ENCODE measurements at places on chromosomes 12 and 14.

GRCh38 chr12:4444031-4444430 lies 1.6 kb downstream of the FGF6 start:
- DNase-seq = no peak

- no peak for DNase-seq
These were observed 24.1 kb downstream of the NUP37 start for GRCh38 chr12:102095677-102096263.

DNA sequence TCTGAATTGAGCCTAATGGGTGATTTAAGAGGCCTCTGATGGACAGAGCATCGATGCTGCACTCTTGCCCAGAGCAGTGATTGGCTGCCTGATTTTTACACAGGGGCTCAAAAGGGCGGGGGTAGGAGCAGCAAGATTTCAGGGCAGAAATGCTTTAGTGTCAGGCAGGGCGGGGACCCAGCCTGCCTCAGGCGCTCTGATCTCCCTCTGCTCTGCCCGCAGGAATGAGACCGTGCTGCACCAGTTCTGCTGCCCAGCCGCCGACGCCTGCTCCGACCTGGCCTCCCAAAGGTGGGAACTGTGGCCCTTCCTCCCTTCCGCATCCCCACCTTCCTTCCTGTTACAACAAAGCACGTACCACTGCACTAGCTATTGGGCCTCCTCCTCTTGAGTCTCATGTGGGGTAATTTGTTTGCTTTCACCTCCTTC lies 32.4 kb downstream of the IQSEC3 start:
- DNase-seq = no peak

- no peak for DNase-seq
These were observed 48.7 kb upstream of the ATF1 start for GRCh38 chr12:50715174-50715573.

- DNase-seq = no peak
These were observed 301.8 kb downstream of the AEBP2 start for GRCh38 chr12:19741132-19741489.

- no peak for DNase-seq
These were observed 60.6 kb downstream of the PIWIL1 start for GRCh38 chr12:130398100-130398848.

GRCh38 chr12:1838205-1838993 lies 18.0 kb downstream of the LRTM2 start:
- DNase-seq = no peak

DNA sequence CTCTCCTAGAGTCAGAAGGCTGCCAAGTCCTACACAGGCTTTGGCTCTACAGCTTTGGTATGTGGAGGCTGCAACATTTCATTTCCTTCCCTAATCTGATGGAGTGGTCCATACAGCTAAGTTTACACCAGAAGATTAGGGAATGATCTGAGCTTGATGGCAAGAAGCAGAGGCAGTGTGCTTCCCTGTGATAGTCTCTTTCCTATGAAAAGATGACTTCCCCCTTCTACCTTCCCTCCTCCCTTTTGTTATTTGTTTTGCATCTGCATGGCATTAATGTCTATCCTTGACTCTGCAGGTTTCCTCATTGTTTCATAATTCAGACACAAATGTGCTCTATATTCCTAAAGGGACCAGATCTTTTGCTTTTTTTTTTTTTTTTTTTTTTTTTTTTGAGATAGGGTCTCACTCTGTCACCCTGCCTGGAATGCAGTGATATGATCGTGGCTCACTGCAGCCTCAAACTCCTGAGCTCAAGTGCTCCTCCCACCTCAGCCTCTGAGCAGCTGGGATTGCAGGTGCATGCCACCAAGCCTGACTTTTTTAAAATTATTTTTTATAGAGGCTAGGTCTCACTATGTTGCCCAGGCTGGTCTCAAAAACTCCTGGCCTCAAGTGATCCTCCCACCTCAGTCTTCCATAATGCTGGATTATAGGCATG lies 76.3 kb downstream of the GRIP1 start:
- no peak for DNase-seq

- peak; percentile 71 for DNase-seq
These were observed at the start of gene ITGA7 for GRCh38 chr12:55707841-55708694. Gene ITGA7 (minus strand): TSS chr12:55707904. CDS start chr12:55707682, 222 bp downstream.

DNA sequence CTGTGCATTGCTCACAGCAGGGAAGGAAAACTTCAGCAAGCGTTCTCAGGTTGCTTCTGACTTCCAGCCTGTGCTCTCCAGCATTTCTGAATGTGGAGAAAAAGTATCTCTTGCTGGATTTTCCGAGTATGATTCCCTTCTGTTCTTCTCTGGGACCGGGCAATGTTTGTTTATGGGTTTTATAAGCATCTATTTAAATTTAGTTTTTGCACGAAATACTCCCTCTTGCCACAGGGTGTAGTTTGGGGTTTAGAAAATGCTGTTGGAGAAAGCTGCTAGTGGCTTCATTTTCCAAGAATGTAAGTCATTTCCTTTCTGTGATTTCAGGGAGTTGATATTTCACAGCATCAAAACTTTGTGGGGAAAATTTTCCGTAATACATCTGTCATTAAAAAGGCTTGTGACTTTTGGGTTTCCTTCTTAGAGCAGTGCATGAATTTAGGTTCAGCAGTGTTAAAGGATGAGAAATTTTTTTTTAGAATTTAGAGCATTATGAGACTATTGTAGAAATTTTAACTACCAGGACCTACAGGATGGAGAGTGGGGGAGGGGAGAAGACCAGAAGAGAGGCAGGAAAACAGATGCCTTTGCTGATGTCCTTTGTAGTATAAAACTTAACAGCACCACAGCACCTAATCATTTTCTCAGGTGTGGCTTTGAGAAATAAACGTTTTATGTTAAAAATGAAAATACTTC lies 1.5 kb downstream of the FRMD6 start:
- no peak for DNase-seq

DNA sequence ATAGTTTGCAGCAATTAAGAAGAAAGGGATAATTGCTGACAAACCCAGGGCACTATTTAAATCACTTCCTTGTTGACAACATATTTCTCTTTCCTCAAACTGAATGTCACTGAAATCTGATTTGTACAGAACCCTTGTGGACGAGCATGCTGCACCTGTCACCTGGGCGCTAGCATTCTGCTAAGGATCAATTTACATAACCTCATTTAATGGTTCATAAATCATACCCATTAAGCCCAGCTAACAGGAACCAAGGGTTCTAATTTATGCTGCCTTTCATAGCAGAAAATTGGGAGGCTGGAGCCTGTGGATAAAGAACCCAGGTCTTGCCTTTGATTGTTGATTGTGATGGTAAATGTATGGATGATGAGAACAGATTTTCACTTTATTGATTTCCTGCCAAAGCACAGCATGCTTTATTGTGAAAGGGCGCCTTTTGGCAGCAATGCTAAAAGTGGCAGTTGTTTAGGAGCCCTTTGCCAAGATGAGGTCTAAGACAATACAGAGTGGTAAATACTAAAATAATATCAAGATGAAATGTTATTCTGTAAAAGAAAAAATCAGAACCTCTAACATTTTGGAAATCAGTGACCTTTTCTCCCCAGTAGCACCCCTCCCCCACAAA lies 95.4 kb downstream of the NKX2-1 start:
- no peak for DNase-seq

- no peak for DNase-seq
These were observed 133.8 kb upstream of the NUDT4 start for GRCh38 chr12:93243689-93244513.

DNA sequence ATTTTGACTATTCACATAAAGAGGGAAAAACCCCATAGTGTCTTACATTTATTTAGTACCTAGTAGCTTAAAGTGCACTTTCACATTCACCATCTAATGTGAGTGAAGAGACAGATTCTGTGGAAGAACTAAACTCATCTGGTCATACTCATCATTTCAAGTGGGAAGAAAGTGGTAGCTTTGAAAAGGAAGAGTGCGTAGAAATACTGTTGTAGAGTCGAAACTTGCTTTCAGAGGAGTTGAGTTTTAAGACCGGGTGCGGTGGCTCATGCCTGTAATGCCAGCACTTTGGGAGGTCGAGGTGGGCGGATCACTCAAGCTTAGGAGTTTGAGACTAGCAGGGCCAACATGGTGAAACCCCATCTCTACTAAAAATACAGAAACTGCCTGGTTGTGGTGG lies 222.2 kb downstream of the ERC1 start:
- DNase-seq = no peak

DNA sequence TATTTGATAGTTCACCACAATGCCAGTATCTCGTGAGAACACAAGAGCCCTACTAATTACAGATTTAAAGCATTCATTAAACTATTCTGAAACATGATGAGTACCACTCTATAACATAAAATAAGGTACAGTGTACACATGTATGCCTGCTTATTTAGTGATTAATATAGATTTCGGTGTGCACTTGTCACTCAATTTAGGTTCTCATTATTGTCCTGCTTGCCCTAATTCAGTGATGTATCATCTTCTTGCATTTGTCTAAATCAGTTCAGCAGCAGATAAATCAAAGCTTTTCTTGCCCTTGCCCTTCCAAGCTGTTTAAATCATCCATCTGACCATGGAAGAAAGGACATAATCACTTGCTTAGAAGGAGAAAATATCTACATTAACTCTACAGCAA lies 359.7 kb downstream of the GXYLT1 start:
- no peak for DNase-seq

DNA sequence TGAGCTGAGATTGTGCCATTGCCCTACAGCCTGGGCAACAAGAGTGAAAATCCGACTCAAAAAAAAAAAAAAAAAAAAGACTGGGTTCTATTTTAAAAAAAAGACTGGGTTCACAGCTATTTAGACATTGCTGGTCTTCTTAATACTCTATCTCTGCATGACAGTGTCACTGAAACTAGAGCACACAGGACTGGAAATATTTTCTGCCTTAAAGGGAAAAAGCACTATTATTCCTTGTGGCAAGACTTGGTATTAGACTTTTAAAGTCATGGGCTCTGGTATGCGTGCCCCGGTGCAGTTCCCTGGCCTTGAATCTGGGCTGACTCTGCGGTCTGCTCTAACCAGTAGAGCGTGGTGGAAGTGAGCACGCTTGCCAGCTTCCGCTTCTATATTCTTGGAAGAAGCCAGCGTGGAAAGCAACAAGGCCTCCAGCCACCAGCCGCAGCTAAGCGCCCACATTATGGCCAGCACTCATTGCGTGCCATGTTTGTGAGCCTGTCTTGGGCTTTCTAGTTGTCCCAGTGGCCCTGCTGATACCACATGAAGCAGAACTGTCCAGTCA lies 31.3 kb downstream of the PRKAB1 start:
- no peak for DNase-seq

DNA sequence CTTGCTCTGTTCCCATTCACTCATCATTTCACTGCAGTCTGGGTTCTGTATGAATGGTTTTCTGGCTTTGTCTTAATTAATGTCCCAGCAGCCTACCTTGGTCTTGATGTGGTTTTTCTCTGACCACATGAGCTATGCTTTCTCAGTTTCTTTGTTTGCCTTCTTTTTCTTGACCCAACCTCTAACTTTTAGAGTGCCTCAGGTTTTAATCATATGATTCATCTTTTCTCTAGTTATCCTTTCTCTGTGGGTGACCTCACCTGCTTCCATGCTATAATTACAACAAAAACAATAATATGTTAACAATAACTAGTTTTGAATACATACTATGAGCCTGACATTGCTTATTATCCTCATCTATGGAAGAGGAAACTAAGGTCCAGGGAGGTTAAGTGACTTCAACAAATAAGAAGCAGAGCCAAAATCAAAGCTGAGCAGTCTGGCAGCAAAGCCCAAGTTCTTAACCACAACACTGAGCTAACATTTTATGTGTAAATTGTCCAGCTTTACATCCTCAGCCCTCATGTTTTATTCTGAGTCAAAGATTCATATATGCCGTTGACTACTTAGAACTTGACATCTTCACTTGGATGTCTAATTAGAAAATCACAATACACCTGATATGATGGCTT lies 4.7 kb upstream of the EPYC start:
- DNase-seq = no peak

DNA sequence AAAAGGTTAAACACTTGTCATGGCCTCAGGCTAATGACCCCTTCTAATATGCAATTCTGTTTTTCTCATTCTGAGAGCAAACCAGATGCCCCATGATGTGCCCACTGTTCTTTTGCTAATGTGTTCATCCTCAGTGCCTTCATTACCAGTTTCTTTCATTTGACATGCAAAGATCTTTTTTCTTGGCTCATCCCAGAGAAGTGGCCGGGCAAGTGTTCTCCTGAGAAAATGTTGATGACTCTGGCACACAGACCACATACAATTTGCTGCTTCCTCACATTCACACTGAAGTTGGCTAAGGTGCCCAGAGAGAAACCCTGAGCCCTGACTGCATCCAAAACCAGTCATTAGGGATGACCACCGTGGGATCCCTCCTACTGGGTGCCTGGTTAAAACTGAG lies 833.3 kb downstream of the DIO2 start:
- no peak for DNase-seq

DNA sequence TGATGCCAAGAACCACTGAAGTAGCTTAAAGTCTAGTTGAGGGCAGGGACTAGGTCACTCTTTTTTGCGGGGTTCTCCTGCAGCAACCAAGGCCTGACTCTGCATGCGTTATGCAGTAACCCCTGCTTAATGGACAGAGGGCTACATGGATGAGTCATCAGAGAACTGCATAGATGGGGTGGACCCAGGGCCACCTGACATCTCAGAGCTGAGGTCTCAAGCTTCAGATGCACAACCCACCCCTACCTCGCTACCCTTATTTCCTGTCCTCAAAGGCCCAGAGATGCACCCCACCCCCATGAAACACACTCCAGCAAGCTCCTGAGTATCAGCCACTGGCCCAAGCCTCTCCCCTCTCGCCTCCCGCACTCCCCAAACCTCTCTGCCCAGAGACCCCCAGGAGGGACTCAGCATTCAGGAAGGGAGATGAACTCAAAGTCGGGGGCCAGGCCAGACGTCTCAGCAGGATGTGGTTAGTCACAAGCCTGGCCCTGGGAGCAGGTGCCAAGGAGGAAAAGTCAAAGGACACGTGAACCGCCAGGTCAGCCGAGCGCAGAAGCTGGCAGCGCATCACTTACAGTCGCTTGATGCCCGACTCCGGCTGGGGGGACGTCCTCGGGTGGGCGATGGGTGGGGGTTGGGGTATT lies 25.8 kb downstream of the SNRNP35 start:
- no peak for DNase-seq

GRCh38 chr14:69941768-69942742 lies 62.8 kb downstream of the SMOC1 start:
- DNase-seq = no peak

DNA sequence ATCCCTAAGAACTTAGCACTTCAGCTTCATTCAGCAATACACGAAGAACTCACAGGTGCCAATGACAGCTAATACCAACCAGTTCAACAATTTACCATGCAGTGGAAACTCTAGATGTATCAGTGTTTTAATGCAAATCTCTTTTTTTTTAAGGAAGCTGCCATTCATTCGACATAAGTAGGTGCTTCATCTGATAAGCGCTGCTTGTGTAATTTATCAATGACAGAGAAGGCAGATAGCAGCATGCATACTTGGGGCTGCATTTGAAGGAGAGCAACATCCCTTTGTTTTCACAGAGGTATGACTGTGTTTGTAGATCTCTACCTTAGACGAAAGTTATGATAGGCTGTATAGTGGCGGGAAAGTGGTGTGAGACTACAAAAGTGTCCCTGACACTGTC lies 977.1 kb downstream of the AACS start:
- no peak for DNase-seq

DNA sequence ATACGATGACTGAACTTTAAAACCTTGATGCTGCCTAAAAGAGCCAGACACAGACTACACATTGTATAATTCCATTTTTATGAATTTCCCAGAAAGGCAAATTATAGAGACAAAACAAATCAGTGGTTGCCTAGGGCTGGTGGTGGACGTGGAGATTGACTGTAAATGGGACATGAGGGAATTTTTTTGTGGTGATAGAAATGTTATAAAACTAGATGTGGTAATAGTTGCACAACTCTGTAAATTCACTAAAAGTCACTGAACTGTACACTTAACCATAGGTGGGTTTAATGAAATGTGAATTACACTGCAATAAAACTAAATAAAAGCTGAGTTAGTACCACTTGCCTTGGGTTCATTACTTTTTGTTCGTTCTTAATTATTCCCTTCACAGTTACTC lies 72.1 kb downstream of the PLEKHA5 start:
- no peak for DNase-seq

Data from progenitor cell of endocrine pancreas (in vitro differentiated cells).